ENCODE measurements at places on chromosomes 11 and 22. TPM values are rescaled to one million over a fixed set of nuclear protein-coding genes. Genes with fewer than 3 reads are reported as not detected.

Gene PIH1D2
- total RNA-seq: 5.5 TPM

Gene SNX15
- 11.1 TPM for total RNA-seq

Gene SMC1B
- 0.09 TPM for total RNA-seq

Gene CDC42EP1
- 30.3 TPM for total RNA-seq

Gene TRIM51
- not detected for total RNA-seq

Gene EPS8L2
- 49.2 TPM for total RNA-seq

Data from fibroblast of the aortic adventitia (primary cell).